WTC11 (cell line): ENCODE measurements at places on chromosomes 13 and 19. TPM values are rescaled to one million over a fixed set of nuclear protein-coding genes. Genes with fewer than 3 reads are reported as not detected.

The MYDGF gene
- total RNA-seq: 54.2 to 59.1 TPM (median 58.2 TPM) in 3 replicates

DNA sequence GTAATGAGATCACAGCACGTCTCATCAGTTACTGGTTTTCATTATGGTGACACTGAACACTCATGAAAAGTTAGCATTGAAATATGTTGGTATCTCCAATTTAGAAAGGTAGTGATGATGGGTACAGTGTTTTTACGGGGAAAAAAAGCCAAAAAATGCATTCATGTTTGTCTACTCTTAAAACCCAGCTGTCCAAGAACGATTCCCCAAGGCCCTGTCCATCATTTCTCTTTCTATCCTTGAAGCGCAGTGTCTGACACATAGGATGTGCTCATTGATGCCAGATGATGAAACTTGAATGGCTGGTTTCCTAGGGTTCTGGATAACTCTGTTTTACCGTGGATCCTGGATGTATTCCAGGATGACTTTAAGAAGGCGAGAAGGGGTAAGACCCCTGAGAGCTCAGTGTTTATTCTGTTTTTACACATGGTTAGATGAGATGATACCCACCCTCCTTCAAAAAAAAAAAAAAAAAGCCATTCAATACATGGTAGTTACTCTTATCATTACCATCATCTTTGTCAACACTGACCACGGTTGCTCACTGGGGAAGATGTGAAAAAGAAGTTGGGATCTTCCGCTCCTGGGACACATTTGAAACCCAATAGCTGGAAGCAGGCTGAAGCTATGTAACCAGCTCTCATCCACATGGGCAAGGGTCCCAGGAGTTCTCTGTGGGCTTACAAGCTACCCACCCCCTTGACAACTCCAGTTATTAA lies 22.5 kb downstream of the SERP2 start:
- DNase-seq: no peak
- no peak overlapping the region for H3K27ac ChIP-seq
- no peaks in the 10 kb centered on the region; the same call in 1 of the 2 replicates for H3K27me3 ChIP-seq
- no peaks in the 10 kb centered on the region for H3K36me3 ChIP-seq
- peaks cover 25% of the 10 kb centered on the region for H3K4me1 ChIP-seq

DNA sequence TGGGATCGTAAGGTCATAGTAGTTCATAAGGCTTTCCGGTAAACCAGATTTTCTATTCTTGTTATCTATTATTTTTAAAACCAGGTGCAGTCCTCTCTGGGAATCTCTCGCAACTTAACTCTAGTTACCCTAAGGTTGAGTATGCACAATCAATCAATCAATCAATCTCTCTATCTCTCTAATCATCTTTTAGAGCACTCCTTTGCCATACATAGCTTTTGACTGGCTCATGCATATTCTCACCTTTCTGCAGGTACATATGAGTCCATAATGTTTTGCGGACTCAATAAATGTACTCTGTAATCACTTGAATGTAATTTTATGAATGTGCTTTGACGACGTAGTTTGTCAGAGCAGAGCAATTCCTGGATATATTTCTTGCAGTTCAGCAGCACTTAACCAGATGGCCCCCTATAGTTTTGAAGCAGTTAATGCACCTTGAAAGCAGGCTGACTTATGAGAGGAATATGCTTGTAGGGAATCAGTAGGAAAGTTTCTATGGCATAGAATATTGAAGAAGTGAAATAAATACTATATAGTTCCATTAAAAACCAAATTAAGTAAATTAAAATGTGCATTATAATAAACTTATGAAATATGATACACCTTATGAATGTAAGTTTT lies 524.7 kb downstream of the GPC5 start:
- H3K4me3 ChIP-seq: no peak overlapping the region
- H3K27ac ChIP-seq: no peak overlapping the region
- H3K4me1 ChIP-seq: no peaks in the 10 kb centered on the region
- no peak for DNase-seq
- no peaks in the 10 kb centered on the region for H3K36me3 ChIP-seq

GRCh38 chr19:40208602-40209001 lies 9.6 kb downstream of the TTC9B start:
- H3K4me3 ChIP-seq: no peak overlapping the region
- H3K27ac ChIP-seq: no peak overlapping the region
- no peak for DNase-seq

DNA sequence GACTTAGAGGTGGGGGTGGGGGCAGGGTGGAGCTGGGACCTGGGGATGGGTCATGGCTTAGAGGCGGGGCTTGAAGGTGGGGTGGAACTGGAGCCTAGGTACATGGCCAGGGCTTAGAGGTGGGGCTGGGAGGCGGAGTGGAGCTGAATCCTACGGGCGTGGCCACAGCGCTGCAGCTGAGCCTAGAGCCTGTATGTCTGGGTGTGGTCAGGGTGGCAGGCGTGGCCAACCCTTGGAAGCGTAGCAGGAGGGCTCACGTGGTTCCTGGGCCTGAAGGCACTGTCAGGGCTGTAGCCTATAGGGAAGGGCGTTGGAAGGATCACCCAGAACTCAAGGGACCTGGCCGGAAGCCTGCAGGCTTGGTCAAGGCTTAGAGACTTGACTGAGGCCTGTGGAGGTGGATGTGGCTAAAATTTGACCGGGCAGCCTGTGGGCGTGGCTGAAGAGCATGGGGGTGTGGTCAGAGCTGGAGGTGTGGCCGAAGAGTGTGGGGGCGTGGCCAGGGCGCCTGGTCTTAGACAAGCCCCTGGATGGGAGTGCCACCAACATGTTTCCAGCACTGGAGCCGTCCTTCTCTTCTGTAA lies 24.3 kb downstream of the COLGALT1 start:
- no peaks in the 10 kb centered on the region for H3K27me3 ChIP-seq
- H3K36me3 ChIP-seq: peaks cover 13% of the 10 kb centered on the region
- DNase-seq: peak; percentile 93
- peak overlapping the region; percentile 60 for H3K4me3 ChIP-seq
- peak overlapping the region; percentile 97 for H3K27ac ChIP-seq

- DNase-seq: no peak
- peaks cover 13% of the 10 kb centered on the region for H3K4me1 ChIP-seq
- H3K36me3 ChIP-seq: no peaks in the 10 kb centered on the region
- H3K27me3 ChIP-seq: no peaks in the 10 kb centered on the region
- no peak overlapping the region for H3K4me3 ChIP-seq
Observed at GRCh38 chr19:46825731-46826055, 25.0 kb downstream of the AP2S1 start.

DNA sequence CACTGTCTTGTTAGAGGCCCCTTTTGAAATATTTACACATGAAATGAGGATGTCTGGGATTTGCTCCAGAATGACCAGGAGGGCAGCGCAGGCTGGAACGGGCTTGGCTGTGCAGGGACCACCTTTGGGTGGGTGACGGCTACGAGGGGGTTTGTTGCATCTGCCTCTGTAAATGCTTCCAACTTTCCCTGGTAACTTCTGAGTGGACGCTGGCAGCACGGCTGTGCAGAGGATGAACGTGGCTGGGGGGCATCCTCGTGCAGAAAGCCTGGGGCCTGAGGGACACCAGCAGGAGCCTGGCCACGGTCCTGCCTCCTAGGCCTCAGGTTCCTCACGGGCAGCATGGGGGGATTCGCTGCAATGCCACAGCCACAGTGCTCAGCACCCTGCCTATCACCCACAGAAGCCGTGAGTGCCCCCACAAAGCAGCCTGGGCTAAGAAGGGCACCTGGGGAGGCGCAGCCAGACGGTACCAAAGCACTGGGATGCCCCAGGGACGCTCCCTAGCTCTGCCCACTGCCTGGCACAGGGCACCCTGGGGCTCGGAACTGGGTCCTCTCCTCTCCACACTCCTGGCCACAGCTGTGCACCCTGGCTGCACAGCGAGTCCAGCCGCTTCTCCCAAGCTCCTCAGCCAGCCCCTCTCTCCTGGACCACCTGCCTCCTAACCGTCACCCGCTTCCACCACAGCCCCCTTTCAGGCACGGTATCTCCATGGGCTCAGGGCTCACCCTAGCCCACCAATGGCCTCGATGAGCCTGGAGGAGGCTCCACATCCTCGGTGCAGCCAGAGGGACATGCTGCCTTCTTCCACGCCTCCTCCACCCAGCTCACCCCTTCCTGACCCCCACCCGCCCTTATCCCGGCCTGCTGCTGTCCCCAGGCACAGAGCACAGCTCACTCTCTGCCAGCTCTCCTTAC lies 44.5 kb downstream of the MLLT1 start:
- peak overlapping the region; percentile 84 for H3K27ac ChIP-seq
- H3K4me1 ChIP-seq: peaks cover 16% of the 10 kb centered on the region
- no peaks in the 10 kb centered on the region for H3K27me3 ChIP-seq
- DNase-seq: no peak

DNA sequence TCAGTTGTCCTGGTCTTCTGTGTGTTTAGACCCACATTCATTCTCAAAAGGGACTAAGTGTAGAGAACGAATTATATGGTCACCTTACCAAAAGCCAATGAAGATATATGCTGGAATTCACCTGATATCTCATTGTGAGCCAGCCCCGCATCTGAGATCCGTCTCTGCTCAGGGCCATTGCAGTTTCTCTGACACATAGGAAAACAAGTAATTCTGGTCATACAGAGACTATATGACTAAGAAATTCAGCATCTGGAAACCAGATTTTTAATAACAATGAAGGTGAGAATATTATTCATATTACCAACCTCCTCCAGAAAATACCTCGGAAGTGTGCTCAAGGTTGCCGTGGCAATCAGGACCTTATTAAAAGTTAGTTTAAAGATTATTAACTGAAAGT lies 278.6 kb upstream of the EDNRB start:
- no peak overlapping the region for H3K27ac ChIP-seq
- H3K36me3 ChIP-seq: no peaks in the 10 kb centered on the region
- no peak overlapping the region for H3K4me3 ChIP-seq
- no peak for DNase-seq
- H3K4me1 ChIP-seq: peaks cover 7% of the 10 kb centered on the region

DNA sequence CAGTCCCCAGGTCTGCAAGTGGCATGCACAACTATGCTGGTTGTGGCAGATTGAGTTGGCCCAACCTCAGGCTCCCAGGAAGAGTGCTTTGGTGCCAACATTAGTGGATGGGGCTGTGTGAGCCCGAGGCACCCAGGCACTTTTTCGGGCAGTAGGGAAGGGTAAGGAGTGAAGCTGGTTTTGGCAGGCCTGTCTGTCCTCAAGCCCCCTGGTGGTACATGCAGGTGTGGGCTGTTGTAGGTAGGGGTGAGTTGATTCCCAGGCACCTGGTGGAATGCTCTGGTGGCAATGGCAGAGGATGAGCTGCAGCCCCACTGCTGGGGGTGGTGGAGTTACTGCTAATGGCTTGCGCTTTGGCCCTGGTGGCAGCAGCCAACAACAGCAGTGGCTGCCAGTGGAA lies 723.7 kb upstream of the SLITRK1 start:
- H3K27me3 ChIP-seq: no peaks in the 10 kb centered on the region
- no peak overlapping the region for H3K4me3 ChIP-seq
- no peak overlapping the region for H3K27ac ChIP-seq
- peak; percentile 28 for DNase-seq

DNA sequence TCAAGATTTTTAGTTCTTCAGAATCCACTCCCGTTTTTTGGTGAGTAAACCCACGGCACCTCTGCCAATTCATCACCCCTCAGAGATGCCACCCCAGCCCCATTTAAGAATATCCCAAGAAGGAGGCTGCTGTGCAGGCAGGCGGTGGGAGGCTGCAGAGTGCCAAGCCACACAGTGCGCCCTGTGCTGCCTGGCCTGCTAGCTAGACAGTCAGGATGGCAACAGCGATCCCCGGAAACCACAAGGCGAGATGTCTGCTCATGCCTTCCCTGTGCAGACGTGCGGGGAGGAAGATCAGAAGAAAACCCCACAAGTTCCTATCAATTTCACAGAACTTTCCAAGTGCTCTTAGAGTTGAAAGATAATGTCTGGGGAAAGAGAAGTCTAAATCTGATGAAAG lies 64.8 kb upstream of the GPR183 start:
- H3K27me3 ChIP-seq: no peaks in the 10 kb centered on the region
- peaks cover 9% of the 10 kb centered on the region for H3K4me1 ChIP-seq
- no peak overlapping the region for H3K4me3 ChIP-seq
- no peak for DNase-seq
- H3K36me3 ChIP-seq: peaks cover 14% of the 10 kb centered on the region
- H3K27ac ChIP-seq: peak overlapping the region; percentile 54; the same call in 1 of the 2 replicates

DNA sequence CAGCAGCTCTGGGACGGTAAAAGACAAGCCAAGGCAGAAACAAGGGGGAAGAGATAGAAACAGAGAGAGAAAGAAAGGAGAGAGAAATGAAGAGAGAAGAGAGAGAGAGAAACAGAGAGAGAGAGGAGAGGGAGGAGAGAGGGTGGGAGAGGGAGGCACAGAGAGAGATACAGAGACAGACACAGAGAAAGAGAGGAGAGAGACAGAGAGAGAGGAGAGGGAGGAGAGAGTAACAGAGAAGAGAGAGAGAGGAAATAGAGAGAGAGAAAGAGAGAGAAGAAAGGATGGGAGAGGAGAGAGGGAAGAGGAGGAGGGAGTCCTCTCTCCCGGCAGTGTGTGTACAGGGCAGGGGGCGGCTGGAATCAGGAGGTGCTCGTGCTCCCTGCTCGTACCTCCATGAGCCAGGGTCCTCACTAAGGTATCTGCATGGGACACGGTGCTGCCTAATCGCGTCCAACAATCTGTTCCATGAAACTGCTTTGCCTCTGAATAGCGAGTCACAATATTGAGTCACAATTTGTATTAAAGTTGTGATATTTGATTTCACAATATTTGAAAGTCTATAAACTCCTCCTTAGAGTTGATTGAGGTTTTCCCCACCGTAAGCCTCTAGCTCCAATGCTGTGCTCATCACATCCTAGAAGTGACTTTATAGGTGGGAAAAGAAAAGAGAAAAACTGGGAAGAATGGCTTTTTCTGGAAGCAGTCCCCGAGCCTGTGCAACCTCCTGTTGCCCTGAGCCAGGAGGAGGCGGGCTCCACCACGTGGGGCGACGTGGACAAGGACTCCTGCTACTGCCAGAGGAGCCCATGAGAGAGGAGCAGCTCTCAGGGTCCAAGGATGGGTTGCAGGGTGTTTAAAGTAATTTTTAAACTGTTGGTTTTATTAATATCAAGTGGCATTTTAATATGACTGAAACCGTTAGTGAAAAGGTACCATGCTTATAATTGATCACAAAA lies 81.7 kb upstream of the ARHGEF7 start:
- no peak overlapping the region for H3K27ac ChIP-seq
- H3K27me3 ChIP-seq: no peaks in the 10 kb centered on the region; the same call in 1 of the 2 replicates
- no peak for DNase-seq
- H3K4me1 ChIP-seq: peaks cover 9% of the 10 kb centered on the region

The ZNF628 gene
- 14.0 to 23.6 TPM (median 17.8 TPM) in 3 replicates for total RNA-seq

GRCh38 chr19:19110410-19111135 lies 27.7 kb downstream of the TMEM161A start:
- peak overlapping the region; percentile 48 for H3K4me3 ChIP-seq
- no peaks in the 10 kb centered on the region for H3K36me3 ChIP-seq
- peaks cover 40% of the 10 kb centered on the region for H3K27me3 ChIP-seq
- no peak overlapping the region for H3K27ac ChIP-seq

- H3K27me3 ChIP-seq: peaks cover 39% of the 10 kb centered on the region
- peaks cover 44% of the 10 kb centered on the region for H3K4me1 ChIP-seq
- peaks cover 3% of the 10 kb centered on the region; the same call in 1 of the 2 replicates for H3K36me3 ChIP-seq
- H3K4me3 ChIP-seq: peak within 1 kb of the TSS; percentile 91
- H3K27ac ChIP-seq: peak within 1 kb of the TSS; percentile 98
- DNase-seq: peak; percentile 80
Observed at GRCh38 chr19:45498411-45499195, at the start of gene PPM1N. PPM1N (plus strand) TSS chr19:45498443; CDS start chr19:45498473, 30 bp downstream.

GRCh38 chr13:108225440-108225839 lies 7.2 kb downstream of the ABHD13 start:
- H3K27ac ChIP-seq: no peak overlapping the region
- no peaks in the 10 kb centered on the region for H3K27me3 ChIP-seq
- H3K36me3 ChIP-seq: peaks cover 7% of the 10 kb centered on the region
- no peak overlapping the region for H3K4me3 ChIP-seq
- no peak for DNase-seq

The RDH8 gene
- total RNA-seq: 0.27 TPM in 1 of 3 replicates, not detected in the others

The LMTK3 gene
- total RNA-seq: 15.9 to 19.4 TPM (median 19.1 TPM) in 3 replicates

- no peak overlapping the region for H3K4me3 ChIP-seq
- no peaks in the 10 kb centered on the region for H3K36me3 ChIP-seq
- no peaks in the 10 kb centered on the region; the same call in 1 of the 2 replicates for H3K27me3 ChIP-seq
- peaks cover 6% of the 10 kb centered on the region for H3K4me1 ChIP-seq
- peak; percentile 61 for DNase-seq
- H3K27ac ChIP-seq: no peak overlapping the region
Observed at GRCh38 chr13:82758044-82758443, 1124.2 kb downstream of the SLITRK1 start.

The C19orf38 gene
- total RNA-seq: 0.23 TPM in 1 of 3 replicates, not detected in the others
